ENCODE measurements at places on chromosomes 12 and 14. TPM values are rescaled to one million over a fixed set of nuclear protein-coding genes. Genes with fewer than 3 reads are reported as not detected.

- DNase-seq = no peak
These were observed 4.3 kb downstream of the BICD1 start for GRCh38 chr12:32110942-32111341.

DNA sequence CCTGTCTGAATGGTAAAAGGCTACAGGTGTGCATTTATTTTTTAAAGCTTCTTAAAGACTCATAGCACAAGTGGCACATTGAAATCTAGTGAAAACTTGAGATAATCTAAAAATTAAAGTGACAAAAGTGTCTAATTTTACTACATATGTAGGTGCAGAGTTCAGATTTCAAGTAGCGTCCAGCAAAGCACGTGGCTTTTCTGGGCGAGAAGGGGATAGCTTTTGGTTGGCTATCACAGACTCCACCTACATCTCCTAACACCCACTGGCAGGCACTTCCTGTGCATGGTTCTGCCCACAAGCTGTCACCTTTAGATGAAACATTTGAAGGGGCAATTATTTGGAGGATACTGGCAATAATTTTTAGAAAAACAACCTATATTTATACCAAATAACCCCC lies 1.9 kb upstream of the PITPNM2 start:
- DNase-seq = no peak

Gene BCL11B
- not detected for total RNA-seq

DNA sequence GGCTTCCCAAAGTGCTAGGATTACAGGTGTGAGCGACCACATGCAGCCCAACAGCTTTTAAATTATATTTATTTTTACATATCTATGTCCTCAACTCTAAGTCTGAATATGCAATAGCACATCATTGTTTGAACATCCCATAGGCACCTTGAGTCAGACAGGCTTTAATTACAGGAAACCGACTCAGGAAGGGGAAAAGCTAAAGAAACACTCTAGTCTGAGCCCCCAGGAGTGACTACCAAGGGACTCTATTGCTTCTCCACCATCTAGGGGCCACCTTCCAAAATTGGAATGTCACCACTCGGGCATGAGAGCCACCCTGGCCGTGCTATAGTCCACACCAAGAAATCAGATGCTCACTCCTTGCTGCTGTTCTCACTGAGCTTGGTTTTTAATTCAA lies 14.0 kb upstream of the MFAP5 start:
- no peak for DNase-seq

DNA sequence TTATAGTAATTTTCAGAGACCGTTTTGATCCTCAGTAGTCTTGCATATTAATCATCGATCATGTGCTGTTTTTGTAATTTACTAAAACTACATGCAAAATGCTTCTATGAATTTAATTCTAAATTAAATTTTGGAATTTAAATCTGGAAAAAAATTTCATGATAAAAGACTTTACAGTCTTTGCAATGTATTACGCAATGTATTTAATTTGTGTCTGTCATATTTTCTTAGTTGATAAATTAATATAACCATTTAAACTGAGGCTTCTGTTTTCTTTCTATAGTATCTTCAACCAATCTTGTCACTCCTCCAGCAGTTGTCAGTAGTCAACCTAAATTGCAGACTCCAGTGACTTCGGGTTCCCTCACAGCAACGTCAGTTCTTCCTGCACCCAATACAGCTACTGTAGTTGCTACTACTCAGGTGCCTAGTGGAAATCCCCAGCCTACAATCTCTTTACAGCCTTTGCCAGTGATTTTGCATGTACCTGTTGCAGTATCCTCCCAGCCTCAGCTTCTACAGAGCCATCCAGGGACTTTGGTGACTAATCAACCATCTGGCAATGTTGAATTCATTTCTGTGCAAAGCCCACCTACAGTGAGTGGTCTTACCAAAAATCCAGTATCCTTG lies 94.8 kb downstream of the ATF7IP start:
- DNase-seq = no peak

GRCh38 chr12:113003636-113004035 lies 25.3 kb downstream of the OAS2 start:
- DNase-seq = no peak

GRCh38 chr12:53427905-53428594 lies 4.4 kb downstream of the AMHR2 start:
- DNase-seq = no peak

Gene GLIPR1L1
- not detected for total RNA-seq

Gene CTSG
- 1.2 TPM for total RNA-seq

Gene SIX1
- total RNA-seq = 0.19 TPM

Gene TBX5
- total RNA-seq = 61.1 TPM

DNA sequence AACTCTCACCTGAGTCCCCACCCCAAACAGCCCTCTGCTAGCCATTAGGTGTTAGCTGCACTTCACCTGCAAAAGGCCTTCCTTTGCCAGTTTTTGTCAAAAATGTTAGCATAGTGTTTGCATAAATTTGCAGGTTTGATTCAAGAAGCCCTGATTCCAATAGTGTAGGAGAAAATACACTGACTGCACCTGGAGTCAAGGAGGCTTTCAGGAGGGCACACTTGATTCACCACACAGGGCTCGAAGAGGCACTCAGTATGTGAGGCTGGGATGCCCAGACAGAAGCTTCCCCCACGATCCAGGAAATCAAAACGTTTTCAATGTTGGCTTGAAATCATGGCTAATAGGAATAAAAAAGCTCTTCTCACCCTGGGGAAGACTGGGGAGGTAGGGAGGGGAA lies 40.5 kb upstream of the DDX11 start:
- DNase-seq = no peak

DNA sequence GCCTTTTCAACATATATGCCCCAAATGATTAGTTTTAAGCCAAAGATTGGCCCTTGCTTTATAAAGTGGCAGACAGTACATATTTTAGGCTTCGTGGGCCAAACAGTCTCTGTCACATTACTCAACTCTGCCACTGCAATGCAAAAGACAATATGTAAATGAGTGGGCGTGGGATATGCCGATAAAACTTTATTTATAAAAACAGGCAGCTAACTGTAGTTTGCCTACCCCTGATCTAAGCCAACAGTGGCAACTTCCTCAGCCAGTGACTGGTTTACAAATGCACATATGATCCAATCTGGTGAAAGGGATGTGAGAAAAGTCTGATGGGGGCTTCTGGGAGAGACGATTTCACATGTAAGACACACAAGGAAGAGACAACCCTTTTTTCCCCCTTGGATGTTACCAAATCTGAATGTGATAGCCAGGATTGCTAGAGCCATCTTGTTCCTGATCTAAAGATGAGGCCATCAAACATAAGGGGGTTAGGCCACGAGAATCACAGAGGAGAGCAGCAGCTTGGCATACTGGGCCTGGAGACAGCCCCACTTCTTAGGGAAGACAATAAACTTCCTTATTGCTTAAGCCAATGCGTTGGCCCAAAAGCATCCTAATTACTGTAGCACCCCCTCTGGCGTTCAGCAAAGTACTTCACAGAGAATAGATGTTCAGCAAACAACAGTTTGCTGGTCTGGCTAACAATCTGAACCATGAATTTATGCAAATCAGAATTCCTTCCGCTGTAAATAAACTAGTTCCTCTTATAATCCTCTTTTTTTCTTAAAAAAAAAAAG lies 75.2 kb upstream of the TMCC3 start:
- DNase-seq = no peak

GRCh38 chr12:71085575-71085974 lies 72.2 kb downstream of the TSPAN8 start:
- DNase-seq = no peak

DNA sequence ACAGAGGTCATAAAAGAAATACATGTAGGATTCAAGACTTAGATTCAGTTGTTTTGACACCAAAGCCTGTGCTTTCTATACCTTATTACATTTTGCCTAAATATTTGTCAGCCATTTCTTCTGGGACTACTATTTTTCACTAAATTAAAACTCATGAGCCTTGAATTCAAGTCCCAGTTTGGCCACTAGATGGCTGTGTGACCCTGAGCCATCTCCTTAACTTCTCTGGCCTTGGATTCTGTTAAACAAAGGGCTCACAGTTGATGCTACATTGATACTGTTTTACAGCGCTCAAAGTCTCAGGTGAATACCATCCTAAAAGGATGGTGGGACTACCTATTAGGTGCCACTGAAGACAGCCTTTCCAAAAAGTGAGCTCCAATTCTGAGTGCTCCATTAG lies 39.6 kb upstream of the CCDC198 start:
- no peak for DNase-seq

- DNase-seq = no peak
These were observed 680 bp downstream of the NECAP1 start for GRCh38 chr12:8082808-8083100.

GRCh38 chr12:32983968-32984367 lies 87.4 kb upstream of the PKP2 start:
- DNase-seq = no peak

Gene CNPY2
- total RNA-seq = 26.8 TPM

DNA sequence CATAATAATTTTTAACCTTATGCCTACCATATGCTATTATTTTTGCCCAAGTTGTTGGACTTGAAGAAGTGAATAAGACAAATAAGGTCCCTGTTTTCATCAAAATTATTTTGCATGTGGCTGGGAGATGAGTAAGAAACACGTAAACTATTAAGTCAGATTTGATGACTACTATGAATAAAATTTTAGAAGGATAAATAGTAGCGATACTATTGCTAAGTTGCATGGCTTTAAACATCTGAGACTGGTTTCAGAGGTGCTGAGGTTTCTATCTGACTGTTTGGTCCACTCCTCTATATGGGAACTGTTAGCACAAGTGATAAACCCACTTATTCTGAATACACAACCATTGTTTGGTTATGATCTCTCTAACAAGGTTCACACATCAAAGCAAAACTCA lies 674.3 kb upstream of the MDGA2 start:
- no peak for DNase-seq

Gene TROAP
- not detected for total RNA-seq

Gene PRR4
- 0.85 TPM for total RNA-seq

DNA sequence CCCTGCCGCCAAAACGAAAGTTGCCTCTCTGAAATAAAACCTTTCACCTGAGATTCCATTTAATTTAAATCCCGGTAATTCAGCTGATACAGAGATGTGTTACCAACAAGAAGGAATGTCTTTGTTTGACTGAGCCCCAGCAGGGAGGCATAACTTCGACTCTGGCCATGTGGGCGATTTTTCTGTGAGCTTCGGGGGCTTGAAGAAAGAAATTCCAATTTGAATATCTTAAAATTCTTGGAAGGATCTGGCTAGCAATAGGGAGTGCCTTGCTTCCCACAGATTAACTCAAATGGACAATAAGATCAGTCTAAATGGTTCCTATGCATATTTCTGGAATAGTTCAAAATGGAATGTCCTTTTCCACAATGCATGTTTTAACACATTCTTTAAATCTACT lies 252.5 kb upstream of the TMPO start:
- no peak for DNase-seq

GRCh38 chr12:89436062-89436461 lies 83.8 kb upstream of the DUSP6 start:
- DNase-seq = no peak

- DNase-seq = no peak
These were observed 90.4 kb downstream of the SRGAP1 start for GRCh38 chr12:63934936-63935335.

Gene NOVA1
- total RNA-seq = 3.3 TPM

DNA sequence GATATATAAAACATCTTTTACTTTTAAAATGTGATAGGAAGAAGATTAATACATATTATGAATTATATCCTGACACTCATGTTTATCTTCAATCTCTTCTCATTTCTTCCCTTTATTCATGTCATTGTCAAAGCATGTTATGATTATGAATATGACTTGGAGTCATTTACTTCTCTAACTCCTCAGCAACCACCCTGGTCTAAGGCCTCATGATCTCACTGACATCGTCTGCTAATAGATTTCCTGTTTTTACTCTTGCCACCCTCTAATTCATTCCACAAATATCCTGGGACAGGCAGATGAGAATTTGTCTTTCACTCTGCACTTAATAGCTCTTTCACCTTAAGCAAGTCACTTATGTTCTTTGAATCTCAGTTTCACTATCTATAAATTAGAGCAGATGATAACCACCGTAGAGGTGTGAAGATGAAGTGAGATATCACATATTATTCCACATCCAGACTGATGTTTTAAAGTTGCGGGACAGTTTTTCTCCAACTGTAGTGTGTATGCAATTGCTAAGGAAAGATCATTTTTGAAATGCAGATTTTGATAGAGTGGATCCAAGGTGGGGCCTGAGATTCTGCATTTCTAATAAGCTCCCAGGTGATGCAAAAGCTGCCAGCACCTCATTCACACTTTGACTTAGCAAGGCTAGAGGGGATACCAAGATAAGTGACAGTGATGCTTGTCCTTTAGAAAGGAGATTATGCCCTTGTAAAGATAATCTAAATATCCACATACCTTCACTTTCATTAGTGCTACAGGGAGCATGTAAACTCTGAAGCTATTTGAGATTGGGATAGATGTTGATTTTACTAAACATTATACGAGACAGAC lies 3.3 kb upstream of the IAPP start:
- DNase-seq = no peak

- no peak for DNase-seq
These were observed 256.5 kb downstream of the EMP1 start for GRCh38 chr12:13452955-13453570.

Gene ANKS1B
- 1.2 TPM for total RNA-seq

DNA sequence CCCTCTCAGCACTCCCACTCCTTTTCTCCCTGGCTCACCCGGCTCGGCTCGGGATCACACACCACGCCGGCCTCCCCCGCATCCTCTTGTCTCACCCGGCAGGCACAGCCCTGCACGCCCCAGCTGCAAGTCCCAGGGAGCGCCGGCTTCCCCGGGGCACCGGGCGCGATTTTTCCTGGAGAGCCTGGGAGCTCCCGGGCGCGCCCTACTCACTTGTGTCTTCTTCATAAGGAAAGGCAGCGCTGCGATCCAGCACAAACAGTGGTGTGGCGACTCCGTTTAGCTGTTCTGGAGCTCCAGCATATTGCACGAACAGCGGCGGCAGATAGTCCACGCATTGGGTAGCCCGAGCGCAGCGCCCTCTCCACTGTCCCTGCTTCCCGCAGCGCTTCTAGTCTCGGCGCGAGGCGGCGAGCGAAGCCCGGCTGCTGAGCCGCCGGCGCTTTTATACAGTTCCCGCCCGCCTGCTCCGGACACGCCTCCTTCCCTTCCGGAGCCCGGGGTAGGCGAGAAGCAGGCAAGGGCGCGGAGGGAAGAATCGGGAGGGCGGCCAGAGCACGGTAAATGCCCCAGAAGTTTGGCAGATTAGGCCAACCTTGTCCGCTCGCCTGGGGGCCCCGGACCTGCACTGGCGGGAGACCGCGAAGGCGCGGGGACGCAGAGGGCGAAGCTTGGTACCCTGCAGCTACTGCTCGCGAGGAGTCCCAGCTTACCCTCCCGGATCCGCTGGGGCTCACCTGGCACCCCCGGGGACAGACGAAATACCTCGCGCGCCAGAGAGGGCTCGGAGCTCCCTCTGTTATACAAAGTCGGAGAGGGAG lies at the start of gene KITLG:
Gene KITLG (minus strand): TSS at position 421 of the 821 bp plus-strand sequence. CDS start 193 bp downstream, at position 228.
- DNase-seq = peak; percentile 86

Gene TAS2R14
- total RNA-seq = 0.87 TPM

Gene GUCY2C
- total RNA-seq = not detected

- DNase-seq = no peak
These were observed 72.1 kb downstream of the POLR3B start for GRCh38 chr12:106429636-106430035.

GRCh38 chr12:5123921-5124320 lies 80.2 kb downstream of the KCNA5 start:
- DNase-seq = no peak

Gene CEP128
- total RNA-seq = 6.6 TPM
